ENCODE measurements at places on chromosomes 3 and 15. TPM values are rescaled to one million over a fixed set of nuclear protein-coding genes. Genes with fewer than 3 reads are reported as not detected.

The GREM1 gene
- total RNA-seq = 1.6 TPM

The MORC1 gene
- not detected for total RNA-seq

The SAXO2 gene
- total RNA-seq = 3.7 TPM

The RLBP1 gene
- not detected for total RNA-seq

The RBP2 gene
- not detected for total RNA-seq

The KNG1 gene
- total RNA-seq = not detected

The MITF gene
- total RNA-seq = 7.6 TPM

The MCTP2 gene
- 6.2 TPM for total RNA-seq

The ARGFX gene
- not detected for total RNA-seq

The IMPG2 gene
- total RNA-seq = 0.17 TPM

The IGSF11 gene
- total RNA-seq = 0.66 TPM

The TMED3 gene
- total RNA-seq = 164 TPM

The FETUB gene
- not detected for total RNA-seq

The NOX5 gene
- 339 TPM for total RNA-seq

The ZNF860 gene
- total RNA-seq = 7.9 TPM

The P3H2 gene
- 11.4 TPM for total RNA-seq

GRCh38 chr3:141845407-141846049, 30.9 kb upstream of the ATP1B3 start:
- no peak overlapping the region for H3K27ac ChIP-seq
- no peaks in the 10 kb centered on the region for H3K36me3 ChIP-seq
- H3K27me3 ChIP-seq = no peaks in the 10 kb centered on the region
- no peak for DNase-seq
- no peak overlapping the region for H3K4me3 ChIP-seq

- no peaks in the 10 kb centered on the region for H3K4me1 ChIP-seq
- DNase-seq = no peak
- no peak overlapping the region for H3K4me3 ChIP-seq
- no peaks in the 10 kb centered on the region for H3K27me3 ChIP-seq
Observed at GRCh38 chr3:196842567-196843434, 24.9 kb upstream of the SENP5 start.

DNA sequence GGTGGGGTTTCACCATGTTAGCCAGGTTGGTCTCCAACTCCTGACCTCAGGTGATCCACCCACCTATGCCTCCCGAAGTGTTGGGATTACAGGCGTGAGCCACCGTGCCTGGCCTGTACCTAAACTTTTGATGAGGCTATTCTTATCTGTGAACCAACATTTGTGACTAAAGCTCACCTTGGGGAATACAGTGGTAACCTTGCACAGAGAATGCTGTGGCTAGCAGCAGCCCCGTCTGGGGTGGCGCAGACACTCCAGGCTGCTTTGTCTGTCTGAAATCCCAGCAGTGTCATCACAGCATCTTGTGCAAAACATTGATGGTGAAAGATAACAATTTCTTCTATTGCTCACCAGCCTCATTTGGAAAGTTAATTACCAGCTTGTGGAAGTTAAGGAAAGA, 58.9 kb downstream of the CMTM8 start:
- H3K27ac ChIP-seq = no peak overlapping the region
- H3K36me3 ChIP-seq = no peaks in the 10 kb centered on the region
- no peak overlapping the region for H3K4me3 ChIP-seq
- no peaks in the 10 kb centered on the region for H3K27me3 ChIP-seq

GRCh38 chr3:14336749-14337598, 65.4 kb upstream of the SLC6A6 start:
- no peak overlapping the region for H3K4me3 ChIP-seq
- H3K36me3 ChIP-seq = no peaks in the 10 kb centered on the region
- peak overlapping the region; percentile 63 for H3K27ac ChIP-seq
- H3K27me3 ChIP-seq = no peaks in the 10 kb centered on the region

DNA sequence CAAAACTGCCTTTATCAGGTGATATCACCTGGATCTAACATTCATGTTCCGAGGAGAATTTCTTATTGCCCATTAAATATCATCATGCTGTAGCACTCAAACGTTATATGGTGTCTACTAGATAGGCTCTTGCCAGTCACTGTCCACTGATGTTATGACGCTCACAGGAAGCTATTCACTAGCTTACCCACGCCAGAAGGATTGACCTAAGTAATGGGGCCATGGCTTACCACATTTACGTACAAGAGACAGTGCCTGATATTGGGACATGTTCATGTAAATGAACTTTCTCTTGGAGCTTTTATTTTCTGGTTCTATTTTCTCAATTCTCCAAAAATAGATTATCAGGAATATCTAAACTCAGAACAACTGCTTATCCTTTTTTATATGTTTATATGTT, 91.7 kb upstream of the NAALADL2 start:
- no peak for DNase-seq
- peak overlapping the region; percentile 37 for H3K27ac ChIP-seq
- H3K27me3 ChIP-seq = no peaks in the 10 kb centered on the region

- H3K27ac ChIP-seq = no peak overlapping the region
- DNase-seq = peak; percentile 11
- no peaks in the 10 kb centered on the region for H3K27me3 ChIP-seq
- H3K4me3 ChIP-seq = no peak overlapping the region
- H3K36me3 ChIP-seq = no peaks in the 10 kb centered on the region
Observed at GRCh38 chr15:78059110-78059839, 18.2 kb downstream of the TBC1D2B start.

- no peak overlapping the region for H3K4me3 ChIP-seq
- peaks cover 4% of the 10 kb centered on the region for H3K4me1 ChIP-seq
- no peaks in the 10 kb centered on the region for H3K36me3 ChIP-seq
- no peak for DNase-seq
Observed at GRCh38 chr3:190125436-190126068, 4.9 kb upstream of the P3H2 start.

DNA sequence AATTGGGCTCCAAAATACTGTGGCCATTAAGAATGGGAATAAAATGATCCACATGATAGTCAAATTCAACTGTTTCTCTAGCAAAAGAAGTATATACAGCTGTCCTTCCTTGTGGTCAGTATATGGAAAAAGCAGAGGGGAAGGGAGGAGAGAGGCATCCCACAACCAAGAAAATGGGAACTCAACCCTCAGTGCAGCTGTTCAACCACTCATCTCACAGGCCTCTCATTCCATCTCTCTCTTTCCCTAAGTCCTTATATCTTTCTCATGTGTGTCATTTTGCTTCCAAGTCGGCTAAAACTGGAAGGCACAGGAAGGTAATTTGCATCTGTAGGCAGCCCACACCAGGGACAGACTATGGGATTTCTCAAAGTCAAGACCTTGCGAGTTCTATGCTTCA, 27.5 kb downstream of the AVEN start:
- no peaks in the 10 kb centered on the region for H3K4me1 ChIP-seq
- H3K27me3 ChIP-seq = no peaks in the 10 kb centered on the region
- H3K27ac ChIP-seq = no peak overlapping the region
- H3K4me3 ChIP-seq = no peak overlapping the region

DNA sequence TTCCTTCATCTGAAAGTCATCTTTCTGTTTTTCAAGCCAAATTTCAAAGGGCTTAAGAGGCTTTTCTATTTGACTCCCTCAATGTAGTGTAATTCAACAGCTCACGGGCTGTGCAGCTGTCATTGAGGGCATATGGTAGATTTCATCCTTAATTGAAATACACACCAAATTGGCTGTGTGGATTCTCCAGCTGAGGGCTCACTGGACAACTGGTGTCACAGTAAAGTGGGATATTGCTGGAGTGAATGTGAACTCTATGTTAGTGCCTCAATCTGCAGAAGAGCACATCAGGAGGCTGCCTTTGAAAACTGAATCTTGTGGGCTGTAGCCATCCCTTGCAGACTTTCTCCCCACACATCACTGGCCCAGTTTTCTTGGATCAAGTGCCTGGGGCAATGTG, 120.1 kb downstream of the GALK2 start:
- no peaks in the 10 kb centered on the region for H3K36me3 ChIP-seq
- no peak overlapping the region for H3K4me3 ChIP-seq
- DNase-seq = no peak
- no peaks in the 10 kb centered on the region for H3K27me3 ChIP-seq

GRCh38 chr15:68900027-68900426, 30.3 kb upstream of the SPESP1 start:
- DNase-seq = no peak
- H3K4me1 ChIP-seq = no peaks in the 10 kb centered on the region
- H3K27ac ChIP-seq = no peak overlapping the region

GRCh38 chr15:27479296-27480140, 508.5 kb downstream of the GABRG3 start:
- H3K4me1 ChIP-seq = no peaks in the 10 kb centered on the region
- H3K4me3 ChIP-seq = no peak overlapping the region
- H3K27me3 ChIP-seq = no peaks in the 10 kb centered on the region
- DNase-seq = no peak
- no peaks in the 10 kb centered on the region for H3K36me3 ChIP-seq
- no peak overlapping the region for H3K27ac ChIP-seq

DNA sequence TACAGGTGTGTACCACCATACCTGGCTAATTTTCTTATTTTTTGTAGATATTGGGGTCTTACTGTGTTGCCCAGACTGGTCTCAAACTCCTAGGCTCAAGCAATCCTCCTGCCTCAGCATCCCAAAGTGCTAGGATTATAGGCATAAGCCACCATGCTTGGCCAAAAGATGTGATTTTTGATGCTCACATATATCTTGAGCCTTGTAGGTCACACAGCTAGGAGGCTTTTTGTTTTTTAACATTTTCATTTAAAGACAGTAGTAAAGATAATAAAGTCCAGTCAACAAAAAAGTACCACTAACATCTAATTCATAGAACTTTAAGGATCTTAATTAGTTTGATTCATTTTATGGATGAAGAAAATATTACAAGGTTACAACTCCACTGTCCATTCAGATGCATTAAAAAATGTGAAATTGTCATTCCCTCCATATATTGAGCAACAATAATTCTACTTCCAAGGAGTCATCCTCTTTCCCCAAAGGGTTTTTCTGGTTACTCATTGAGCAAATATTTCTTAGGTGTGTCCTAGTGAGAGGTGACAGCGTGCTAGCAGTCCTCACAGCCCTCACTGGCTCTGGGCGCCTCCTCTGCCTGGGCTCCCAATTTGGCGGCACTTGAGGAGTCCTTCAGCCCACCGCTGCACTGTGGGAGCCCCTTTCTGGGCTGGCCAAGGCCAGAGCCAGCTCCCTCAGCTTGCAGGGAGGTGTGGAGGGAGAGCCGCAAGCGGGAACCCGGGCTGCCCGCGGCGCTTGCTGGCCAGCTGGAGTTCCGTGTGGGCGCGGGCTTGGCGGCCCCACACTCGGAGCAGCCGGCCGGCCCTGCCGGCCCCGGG, 8.3 kb upstream of the TASOR start:
- no peaks in the 10 kb centered on the region for H3K27me3 ChIP-seq
- peak overlapping the region; percentile 35 for H3K27ac ChIP-seq

DNA sequence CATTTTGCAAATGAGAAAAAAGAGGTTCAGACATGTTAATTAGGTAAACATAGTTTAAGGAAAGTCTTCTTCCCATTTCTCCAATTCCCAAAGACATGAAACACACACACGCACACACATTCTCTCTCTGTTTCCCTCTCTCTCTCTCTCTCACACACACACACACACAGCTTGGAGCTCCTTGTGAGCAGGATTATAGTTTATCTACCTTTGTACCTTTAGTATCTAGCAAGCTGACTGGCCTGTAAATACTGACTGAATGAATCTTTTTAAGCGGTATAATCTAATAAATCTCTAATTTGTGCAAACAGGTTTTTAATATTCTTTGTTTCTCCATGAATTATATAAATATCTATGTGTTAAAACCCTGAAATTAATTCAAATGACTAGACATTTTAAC, 73.3 kb downstream of the UACA start:
- H3K27me3 ChIP-seq = no peaks in the 10 kb centered on the region
- no peak for DNase-seq
- H3K27ac ChIP-seq = no peak overlapping the region
- peaks cover 16% of the 10 kb centered on the region for H3K36me3 ChIP-seq

GRCh38 chr3:61783993-61784718, 222.8 kb downstream of the PTPRG start:
- H3K4me1 ChIP-seq = no peaks in the 10 kb centered on the region
- no peak for DNase-seq
- H3K36me3 ChIP-seq = no peaks in the 10 kb centered on the region
- no peaks in the 10 kb centered on the region for H3K27me3 ChIP-seq
- H3K4me3 ChIP-seq = no peak overlapping the region

DNA sequence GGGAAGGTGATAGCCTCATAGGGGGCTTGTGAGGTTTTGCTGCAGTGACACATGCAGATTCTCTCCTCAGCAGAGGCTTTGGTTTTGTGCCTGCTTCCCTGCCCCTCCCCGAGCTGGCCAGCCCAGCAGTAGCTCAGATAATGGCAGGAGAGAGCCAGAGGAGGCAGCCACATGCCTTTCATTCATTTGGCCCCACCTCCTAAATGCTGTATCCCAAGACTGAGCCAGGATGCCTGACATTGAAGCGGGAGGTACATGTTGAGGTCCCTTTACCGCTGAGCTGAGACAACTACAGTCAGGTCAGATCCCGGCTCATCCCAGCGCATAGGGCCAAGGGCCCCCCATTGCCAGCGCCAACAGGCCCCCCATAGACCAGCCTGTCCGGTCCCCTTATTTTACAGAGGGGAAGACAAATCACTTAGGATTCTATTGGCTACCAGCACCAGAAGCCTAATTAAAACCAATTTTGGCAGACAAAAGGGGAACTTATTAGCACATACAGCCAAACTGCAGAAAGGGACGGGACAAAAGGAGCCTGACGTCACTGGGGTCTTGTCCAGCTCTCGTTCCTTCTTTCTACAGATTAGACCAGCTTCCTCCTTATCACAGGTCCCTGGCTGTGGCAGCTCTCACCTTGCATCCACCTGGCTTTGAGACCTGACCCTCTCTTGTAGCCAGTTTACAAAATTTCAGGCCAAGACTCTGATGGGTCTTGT, 12.1 kb upstream of the POLG start:
- H3K4me1 ChIP-seq = peaks cover 11% of the 10 kb centered on the region
- H3K4me3 ChIP-seq = no peak overlapping the region
- DNase-seq = no peak
- no peaks in the 10 kb centered on the region for H3K36me3 ChIP-seq
- no peaks in the 10 kb centered on the region for H3K27me3 ChIP-seq
- H3K27ac ChIP-seq = no peak overlapping the region

- H3K27me3 ChIP-seq = no peaks in the 10 kb centered on the region
- H3K4me3 ChIP-seq = no peak overlapping the region
- no peaks in the 10 kb centered on the region for H3K36me3 ChIP-seq
- no peak for DNase-seq
- no peak overlapping the region for H3K27ac ChIP-seq
Observed at GRCh38 chr15:52023169-52023922, 4.3 kb downstream of the MAPK6 start.

- no peaks in the 10 kb centered on the region for H3K27me3 ChIP-seq
- H3K36me3 ChIP-seq = no peaks in the 10 kb centered on the region
- peak overlapping the region; percentile 31 for H3K4me3 ChIP-seq
Observed at GRCh38 chr3:197309528-197310361, 11.3 kb upstream of the DLG1 start.

All from PC-3 (cell line).